ENCODE measurements at places on chromosomes 1 and 21.
A peak's percentile ranks its signal among the peaks of the same experiment; 100 is the strongest.

GRCh38 chr21:38434913-38435533 lies 63.3 kb downstream of the ERG start:
- no peak for DNase-seq

DNA sequence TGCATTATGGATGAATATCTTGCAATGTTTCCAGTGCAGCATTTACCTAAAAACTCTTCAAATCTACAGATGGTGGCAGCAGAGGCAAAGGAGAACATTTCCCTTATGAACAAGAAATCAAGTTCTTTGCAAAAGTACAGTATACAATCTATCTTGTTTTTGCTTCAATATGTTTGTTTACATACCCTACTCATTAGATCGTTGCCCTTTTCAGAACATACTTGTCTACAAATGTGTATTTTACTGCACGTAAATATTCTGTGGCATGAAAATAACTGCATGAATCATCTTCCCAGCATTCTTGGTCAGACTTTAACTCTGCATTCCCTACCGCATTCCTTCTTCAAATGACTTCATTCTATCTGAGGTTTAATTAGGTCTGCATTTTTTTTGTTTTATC lies 212.7 kb downstream of the ZP4 start:
- peak; percentile 74 for DNase-seq

DNA sequence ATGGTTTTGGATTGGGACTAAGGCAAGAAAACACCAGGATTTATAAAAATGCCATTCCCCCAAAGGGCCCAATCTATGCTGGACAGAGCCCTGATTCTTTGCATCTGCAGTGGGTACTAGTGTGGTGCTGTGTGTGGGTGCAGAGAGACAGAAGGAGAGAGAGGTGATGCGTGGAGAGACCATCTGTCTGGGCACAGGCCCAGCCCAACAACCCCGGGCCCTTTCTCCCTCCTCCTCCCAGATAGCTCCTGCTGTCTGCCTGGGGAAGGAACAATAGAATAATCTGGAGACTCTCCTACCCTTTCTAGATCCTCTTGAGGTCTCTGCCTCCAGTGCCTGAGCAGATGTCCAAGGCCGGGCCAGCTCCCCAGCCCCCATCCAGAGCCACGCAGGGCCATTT lies 15.1 kb downstream of the KIAA1614 start:
- peak; percentile 65 for DNase-seq

DNA sequence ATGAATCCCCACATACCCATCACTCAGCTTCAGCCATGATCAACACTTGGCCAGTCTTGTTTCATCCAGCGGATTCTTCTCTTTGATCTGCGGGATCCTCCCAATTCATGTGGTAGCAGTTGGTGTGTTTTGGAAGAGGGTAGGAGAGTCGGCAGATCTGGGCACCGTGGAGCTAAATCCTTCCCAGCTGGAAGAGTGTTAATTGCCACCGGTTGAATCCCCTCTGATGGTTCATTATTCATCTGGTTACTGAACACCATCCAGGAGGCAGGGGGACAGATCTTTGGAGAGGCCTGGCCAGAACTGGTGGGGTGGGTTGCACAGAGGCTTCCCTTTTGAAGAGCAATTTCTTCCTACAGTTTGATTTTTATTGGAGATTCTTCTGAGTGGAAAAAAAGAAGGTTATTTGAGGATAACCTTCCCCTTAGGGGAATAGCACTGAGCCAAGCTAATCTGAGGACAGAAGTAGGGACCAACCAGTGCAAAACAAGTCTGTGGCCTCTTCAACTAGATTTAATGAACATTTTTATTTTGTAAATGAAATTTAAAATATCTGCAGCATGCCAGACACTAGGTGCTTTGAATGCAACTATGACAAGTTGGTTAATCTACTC lies 8.1 kb downstream of the NFASC start:
- DNase-seq: no peak

DNA sequence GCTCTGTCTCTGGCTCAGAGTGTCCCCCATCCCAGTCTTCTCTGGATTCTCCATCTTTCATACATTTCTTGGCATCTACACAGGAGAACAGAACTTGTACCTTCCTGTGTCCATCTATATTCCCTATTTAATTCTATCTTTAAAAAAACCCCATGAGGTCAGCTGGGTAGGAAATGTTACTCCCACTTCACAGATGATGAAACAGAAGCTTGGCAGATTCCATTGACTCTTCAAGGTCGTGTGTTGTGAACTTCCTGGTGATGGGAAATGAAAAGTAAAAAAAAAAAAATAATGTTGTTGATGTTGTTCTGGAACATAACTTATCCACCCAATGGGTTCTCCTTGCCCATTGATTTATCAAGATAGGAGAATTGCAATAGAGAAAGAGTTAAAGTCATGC lies 8.9 kb downstream of the CHI3L2 start:
- no peak for DNase-seq
